ENCODE measurements at places on chromosomes 6 and 20.

- DNase-seq = no peak
Measured at GRCh38 chr6:20154753-20155152, 57.5 kb downstream of the MBOAT1 start.

GRCh38 chr6:55560290-55560885, 18.6 kb downstream of the HMGCLL1 start:
- no peak for DNase-seq

GRCh38 chr6:5031150-5031549, 27.3 kb upstream of the RPP40 start:
- DNase-seq = no peak

GRCh38 chr6:39251406-39251805, 22.1 kb upstream of the KCNK5 start:
- DNase-seq = peak; percentile 36

GRCh38 chr6:130928158-130928912, 101.1 kb downstream of the SMLR1 start:
- DNase-seq = no peak

DNA sequence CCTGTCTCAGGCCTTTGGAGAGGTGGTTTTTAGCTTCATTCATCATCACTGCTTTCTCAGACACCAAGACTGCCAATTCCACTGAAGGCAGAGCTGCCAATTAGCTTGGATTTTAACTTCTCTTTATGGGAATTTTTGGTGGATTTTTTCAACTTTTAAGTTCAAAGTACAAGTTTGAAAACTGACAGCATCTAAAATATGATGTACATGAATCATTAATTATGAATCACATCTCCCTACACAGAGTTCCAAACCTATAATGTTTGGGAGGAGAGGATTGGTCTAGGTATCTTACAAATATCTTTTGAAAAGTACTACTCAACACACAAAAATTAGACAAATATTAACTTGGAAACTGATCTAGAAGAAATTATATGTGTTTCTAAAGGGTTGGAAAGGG, 25.5 kb downstream of the CNKSR3 start:
- DNase-seq = no peak

DNA sequence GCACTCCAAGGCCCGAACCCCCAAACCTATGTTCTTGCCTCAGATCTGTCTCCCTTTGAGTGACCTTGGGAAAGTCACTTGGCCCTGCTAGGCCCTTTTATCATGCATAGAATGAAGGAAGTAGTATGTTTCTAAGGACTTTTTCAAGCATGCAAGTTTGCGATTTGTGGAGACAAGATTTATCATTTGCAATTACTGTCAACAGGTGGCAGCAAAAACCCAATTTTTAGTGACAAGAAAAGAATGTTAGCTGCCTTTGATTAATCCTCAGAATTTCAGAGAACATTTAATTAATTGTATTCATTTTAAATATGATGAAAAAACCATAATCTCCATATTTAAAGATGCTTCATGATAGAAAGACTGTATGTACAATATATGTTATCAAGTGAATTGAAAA, 28.3 kb upstream of the PREP start:
- peak; percentile 22 for DNase-seq

- no peak for DNase-seq
Measured at GRCh38 chr20:33532753-33533459, 43.0 kb downstream of the CBFA2T2 start.

GRCh38 chr20:61730631-61731362, 334.9 kb downstream of the TAF4 start:
- DNase-seq = no peak

- DNase-seq = no peak
Measured at GRCh38 chr20:62812907-62813200, 4.0 kb upstream of the COL9A3 start.
